8988T (cell line): ENCODE measurements at places on chromosomes 2 and 18.

DNA sequence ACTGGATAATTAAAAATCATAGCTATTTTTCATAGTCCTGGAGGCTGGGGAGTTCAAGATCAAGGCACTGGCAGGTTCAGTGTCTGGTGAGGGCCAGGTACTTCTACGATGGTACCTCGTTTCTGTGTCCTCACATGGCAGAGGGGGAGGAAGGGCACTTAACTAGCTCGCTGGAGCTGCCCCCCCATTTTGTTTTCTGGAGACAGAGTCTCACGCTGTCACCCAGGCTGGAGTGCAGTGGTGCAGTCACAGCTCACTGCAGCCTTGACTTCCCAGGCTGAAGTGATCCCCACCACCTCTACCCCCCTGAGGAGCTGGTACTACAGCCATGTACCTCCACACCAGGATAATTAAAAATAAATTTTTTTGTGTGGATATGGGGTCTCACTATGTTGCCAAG lies 40.3 kb downstream of the ASB1 start:
- DNase-seq = no peak

- DNase-seq = no peak
Measured at GRCh38 chr2:27431395-27431794, 3.0 kb downstream of the NRBP1 start.

DNA sequence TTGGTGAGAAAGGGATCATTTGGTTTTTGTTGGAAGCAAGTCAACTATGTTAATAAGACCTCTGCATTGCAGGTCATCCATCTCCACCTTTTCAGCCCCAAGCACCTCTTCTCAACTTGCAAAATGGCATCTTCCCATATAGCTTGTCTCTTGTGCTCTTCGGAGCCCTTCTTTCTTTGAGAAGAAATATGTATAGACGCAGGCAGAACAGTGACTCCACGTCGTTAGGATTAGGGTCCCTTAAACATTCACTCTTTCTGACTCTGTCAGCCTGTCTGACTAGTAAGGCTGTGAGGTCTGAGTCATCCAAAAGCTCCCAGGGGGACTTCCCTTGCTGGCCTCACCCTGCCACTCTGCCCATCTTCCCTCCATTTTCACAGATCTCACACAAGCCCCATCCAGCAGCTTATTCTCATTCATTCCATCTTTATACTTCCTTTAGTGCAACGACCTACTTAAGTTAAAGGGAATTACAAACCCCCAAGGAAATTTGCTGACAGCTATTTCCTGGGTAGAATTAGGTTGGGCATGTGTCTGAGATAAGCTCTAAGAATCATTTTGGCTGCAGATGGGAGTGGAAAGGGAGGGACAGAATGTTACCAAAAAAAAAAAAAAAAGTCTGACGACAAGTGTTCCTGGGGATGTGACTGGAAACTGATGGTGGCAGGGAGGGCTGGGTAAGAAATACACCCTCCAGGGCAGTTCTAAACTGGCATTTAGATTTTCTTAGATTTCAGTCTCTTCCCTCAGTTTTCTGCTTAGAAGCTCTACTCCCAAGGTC lies 37.7 kb upstream of the MEX3C start:
- no peak for DNase-seq

DNA sequence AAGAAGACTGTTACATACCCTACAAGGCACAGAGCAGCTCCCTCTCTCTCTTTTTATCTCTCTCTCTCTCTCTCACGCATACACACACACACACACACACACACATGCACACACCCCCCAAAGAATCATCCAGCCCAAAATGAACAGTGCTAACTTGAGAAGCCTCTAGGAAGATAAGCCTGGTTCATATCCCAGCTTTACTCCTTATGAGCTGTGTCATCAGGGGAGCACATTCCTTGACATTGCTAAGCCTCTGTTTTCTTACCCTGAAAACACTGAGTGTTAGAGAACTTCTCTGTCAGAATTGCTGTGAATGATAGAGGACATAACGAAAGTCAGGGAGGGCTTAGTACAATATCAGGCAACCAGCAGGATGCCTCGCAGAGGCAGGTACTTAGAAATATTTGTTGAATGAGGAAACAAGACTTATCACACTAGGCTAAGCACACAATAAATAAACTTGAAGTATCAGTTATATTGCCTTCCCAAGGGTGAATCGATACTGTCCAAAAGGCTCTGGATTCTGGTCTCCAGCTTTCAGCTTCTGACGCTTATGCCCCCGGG lies 725.6 kb upstream of the ID2 start:
- DNase-seq = no peak

DNA sequence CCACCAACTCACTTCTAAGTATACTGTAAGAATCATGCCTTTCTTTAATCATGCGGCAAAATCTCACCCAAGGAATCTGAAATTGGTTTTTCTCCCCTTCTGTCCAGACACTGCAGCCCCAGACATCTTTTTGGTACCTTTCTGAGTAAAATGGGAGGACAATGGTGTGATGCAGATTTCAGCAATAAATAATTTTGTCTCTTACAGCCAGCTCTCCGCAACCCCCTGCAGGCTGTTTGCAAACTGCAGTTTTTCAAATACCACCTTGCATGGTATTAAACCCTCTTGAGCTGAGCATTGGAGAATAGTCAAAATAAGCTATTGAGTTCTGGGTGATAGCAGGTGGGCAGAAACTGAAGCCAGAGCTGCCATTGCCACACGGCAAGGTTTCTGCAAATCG lies 32.2 kb downstream of the GPR39 start:
- no peak for DNase-seq

GRCh38 chr2:198973785-198974184 lies 484.0 kb downstream of the SATB2 start:
- DNase-seq = no peak

GRCh38 chr2:4674007-4674406 lies 970.6 kb downstream of the DCDC2C start:
- DNase-seq = no peak

GRCh38 chr2:222671259-222672067 lies at the start of gene MOGAT1:
Gene MOGAT1 (plus strand): TSS chr2:222671658. CDS start chr2:222671786, 128 bp downstream.
- no peak for DNase-seq

GRCh38 chr2:50777954-50778353 lies 254.0 kb downstream of the NRXN1 start:
- DNase-seq = no peak

GRCh38 chr18:9887992-9888391 lies 2.2 kb downstream of the TXNDC2 start:
- no peak for DNase-seq

DNA sequence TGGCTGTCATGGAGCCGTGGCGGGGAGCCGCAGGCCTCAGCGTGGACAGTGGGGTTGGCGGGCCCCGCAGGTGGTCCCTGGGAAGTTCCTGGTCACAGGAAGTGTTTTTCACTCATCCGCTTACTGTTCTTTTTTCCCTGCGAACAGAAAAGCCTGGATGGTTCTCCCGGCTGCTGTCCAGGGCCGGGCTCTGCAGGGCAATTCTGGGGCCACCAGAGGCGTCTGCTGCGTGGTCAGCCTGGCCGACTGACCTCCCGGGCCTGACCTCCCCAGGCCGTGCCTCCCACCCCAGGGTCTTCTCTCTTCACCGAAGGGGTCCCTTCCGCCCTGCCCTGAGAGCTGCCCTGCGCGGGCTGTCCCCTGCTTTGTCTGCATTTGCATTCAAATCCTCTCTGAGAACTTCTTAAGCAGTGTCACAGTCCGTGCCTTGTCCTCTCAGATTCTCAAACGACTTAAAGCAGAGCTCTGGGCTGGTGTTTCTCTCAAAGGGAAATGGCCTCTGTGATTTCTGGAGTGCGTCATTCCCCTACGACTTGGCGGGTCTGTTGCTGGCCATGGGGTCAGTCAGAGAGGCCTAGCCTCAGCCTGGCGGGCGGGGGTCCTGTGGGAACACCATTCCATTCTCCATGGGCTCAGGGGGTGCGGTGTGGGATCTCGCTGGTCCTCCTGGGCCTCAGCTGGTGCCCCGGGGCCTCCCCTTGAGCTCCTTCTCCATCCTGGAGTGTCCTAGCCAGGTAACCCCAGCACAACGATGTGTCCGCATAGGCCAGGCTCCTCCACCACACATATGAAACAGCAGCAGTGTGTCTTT lies 38.3 kb downstream of the KLHL29 start:
- no peak for DNase-seq

DNA sequence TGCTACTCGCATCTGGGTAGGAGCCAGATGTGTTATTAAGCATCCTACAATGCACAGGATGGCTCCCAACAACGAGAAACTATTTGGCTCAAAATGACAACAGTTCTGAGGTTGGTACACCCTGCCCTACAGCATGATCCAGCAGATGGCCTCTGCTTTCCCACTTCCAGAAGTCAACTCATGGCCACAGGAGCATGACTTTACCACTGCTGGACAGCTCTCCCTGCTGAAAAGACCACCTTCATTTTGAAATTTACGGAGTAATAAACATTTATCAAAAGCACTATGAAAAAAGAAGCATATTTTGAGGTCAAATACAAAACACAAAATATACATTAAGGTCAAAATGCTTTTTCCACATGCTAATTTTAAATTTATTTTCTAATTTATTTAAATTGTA lies 13.7 kb downstream of the NXPH2 start:
- no peak for DNase-seq

GRCh38 chr2:81551040-81551634 lies 1246.6 kb upstream of the LRRTM1 start:
- no peak for DNase-seq

- DNase-seq = no peak
Measured at GRCh38 chr2:219252084-219252483, 959 bp upstream of the TUBA4B start.

DNA sequence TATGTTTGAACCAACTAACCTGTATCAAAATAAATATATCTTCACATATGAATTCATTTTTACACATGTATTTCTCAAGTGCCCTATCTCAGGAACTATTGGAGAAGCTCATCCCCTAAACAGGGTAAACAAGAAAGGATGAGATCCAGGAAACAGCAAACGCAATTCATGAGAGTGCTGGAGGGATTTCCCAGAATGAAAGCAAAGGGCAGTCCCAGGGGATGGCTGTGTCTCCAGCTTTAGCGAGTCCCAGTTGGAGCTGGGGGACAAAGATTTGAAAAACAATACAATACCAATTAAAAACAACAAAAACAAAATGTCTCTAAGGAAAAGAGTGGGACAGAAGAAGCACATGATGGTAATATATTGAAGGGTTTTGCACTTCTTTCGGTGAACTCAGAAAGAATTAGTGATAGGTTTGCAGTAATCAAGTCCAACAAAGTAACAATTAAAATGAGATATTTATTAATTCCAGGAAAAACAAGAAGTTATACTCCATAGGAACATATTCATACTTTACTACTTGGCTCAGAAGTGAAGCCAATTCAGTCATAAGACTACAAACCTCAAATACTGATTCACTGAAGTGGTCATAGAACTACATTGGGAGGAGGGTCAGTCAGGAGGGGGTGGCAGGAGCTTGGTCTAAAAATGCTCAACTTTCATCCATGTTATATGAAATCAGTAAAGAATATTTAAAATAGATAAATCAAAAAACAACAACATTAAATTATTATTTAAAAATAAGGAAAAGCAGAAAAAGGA lies 73.1 kb upstream of the PDE1A start:
- no peak for DNase-seq

- DNase-seq = no peak
Measured at GRCh38 chr2:204199357-204199756, 262.8 kb downstream of the ICOS start.

DNA sequence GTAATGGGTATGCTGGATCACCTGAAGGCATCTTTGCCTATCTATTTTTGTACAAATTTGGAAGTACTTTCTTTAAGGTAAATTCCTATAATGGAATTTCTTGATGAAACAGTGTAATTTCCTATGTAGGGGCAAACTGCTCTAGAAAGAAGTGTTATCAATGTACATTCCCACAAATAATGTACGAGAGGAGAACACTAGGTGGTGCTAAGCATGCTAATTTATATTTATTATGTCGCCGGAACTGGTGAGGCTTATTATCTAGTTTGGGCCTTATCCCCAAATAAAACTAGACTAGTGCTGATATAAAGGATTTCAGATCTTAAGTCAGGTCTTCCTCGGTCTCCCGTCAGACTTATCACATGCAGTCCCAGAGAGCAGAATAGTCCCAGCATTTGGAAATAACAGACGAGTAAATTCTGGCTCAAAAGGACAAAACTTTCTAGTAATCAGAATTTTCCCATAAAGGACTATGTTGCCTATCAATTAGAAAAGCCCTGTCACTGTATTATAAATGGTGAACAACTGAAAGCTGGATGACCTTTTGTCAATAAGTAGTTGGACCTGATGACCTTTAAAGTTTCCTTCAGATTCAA lies 86.9 kb upstream of the RBBP8 start:
- peak; percentile 78 for DNase-seq

GRCh38 chr2:216108310-216108966 lies 710 bp upstream of the XRCC5 start:
- no peak for DNase-seq

GRCh38 chr2:16088035-16088801 lies 147.9 kb downstream of the MYCN start:
- no peak for DNase-seq

DNA sequence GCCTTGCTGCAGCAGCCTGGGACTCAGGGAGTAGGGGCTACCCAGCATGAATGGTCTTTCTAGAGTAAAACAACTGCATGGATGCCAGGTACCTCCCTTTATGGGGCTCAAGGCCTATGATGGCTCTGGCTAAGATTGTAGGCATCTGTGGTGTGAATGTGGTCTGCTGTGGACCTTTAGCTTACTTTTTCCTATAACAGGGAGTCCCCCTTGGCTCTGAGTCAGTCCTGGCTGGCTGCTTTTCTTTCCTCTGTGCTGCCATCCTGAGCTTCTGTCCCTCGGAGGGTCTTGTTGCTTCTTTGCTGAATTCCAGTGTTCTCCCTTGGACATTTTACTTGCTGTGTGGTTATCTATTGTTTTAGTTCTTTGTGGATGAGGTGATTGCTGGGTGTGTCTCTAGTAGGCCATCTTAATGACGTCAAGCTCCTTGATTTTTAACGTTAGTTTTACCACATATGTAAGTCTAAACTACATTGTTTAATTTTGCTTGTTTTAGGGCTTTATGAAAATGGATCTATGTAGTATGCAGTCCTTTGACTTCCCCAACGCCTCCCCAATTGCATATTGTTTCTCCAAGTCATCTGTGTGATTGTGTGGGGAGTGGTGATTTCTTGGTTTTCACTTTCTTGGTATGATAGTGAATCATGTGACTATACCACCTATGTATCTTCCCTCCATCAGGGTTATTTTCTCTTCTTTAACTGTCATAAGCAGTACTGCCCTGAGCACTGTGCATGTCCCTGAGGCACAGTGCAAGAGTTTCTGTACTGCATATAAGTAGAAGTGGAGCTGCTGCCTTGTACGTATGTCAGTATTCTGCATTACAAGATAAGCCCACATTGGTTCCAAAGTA lies 92.4 kb downstream of the NCK2 start:
- DNase-seq = no peak

DNA sequence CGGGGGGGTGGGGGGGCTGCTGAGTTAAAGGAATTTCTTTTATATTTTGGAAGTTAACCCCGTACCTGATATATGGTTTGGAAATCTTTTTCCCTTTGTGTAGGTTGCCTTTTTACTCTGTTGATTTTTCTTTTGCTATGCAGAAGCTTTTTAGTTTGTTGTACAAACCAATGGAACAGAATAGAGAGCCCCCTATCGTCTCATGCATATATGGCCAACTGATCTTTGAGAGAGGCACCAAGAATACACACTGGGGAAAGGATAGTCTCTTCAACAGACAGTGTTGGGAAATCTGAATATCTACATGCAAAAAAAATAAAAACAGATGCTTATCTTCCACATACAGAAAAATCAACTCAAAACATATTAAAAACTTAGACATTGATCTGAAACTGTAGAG lies 647.8 kb upstream of the KLHL29 start:
- no peak for DNase-seq
